Bone marrow (tissue), 2 donors: ENCODE measurements at places on chromosomes 6 and 20.

DNA sequence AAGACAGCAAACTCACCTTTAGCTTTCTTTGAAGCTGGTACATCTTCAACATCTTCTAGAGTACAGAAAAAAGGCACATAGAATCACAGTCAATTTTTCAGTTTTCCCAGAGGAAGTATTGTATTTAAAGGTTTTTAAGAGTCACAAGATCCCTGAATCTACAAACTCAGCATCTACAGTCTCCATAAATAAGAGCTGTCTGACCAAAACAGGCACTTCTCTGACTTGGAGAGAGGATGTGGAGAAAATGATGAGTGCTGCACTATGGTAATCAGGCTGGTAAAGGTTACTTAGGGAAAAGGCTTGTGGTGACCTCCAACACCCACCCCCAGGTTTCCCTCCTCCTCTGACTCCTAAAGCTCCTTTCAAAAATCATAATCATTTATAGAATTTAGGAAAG lies 228.0 kb downstream of the CLVS2 start:
- DNase-seq = no peak

GRCh38 chr6:8087870-8088754 lies 14.2 kb downstream of the EEF1E1 start:
- DNase-seq = no peak

- DNase-seq = no peak
Measured at GRCh38 chr20:23071996-23072395, 14.1 kb downstream of the CD93 start.

GRCh38 chr6:20204512-20204894 lies 7.8 kb downstream of the MBOAT1 start:
- no peak for DNase-seq

DNA sequence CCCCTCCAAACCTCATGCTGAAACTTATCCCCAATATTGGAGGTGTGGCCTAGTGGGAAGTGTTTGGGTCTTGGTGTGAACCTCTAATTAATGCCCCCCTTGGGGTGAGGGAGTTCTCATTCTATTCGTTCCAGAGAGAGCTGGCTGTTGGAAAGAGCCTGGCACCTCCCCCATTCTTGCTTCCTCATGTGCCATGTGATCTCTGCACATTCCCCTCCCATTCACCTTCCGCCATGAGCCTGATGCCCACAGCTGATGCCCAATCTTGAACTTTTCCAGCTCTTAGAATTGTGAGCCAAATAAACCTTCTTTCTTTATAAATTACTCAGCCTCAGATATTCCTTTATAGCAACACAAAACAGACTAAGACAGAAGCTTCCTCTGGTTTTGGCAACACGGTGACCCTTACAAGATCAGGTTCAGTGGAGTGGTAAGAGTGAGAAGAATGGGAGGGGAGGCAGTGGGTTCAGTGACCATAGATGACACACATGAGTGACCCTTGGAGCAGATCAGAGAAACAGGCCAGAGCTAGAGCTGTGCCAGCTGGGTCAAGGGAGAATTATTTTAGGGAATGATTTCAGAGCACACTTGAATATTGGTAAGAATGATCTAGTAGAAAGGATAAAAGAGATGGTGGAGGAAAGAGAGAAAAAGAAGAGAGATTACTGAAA lies 176.4 kb downstream of the LY86 start:
- no peak for DNase-seq

DNA sequence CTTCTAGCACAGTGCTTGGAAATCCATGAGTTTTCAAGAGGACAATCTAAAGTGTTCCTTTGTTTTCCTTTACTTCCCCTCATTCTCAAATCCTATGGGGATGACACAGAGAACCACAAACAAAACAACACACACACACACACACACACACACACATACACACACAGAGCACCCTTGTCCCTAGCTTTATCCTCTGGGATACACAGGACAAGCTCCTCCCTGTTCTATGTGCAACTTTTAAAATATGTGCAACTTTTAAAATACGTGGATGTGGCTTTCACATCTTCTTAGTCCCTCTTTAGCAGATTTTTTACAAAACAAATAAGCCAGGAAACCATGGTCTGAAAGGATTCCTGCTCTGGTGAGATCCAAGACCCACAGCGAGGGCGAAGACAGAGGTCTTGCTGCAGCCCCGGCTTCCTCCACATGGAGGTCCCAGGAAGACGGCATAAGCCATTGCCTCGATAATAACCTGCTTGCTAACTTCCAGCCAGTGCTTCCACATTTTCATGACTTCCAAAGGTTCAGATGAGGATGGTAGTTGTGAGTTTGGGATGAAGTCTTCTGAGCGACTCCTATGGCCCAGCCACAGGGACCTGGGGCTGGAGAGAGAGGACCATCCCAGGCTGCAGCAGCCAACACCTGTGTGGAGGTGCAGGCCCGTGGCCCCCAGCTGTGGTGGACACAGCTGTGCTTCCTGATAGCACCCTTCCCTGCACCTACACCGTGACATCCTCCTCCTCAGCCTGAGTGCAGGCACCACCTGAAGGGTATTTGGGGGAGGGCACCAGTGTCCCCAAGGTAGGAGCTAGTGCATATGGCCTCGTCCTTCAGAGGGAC lies 62.8 kb upstream of the CD93 start:
- DNase-seq = no peak

DNA sequence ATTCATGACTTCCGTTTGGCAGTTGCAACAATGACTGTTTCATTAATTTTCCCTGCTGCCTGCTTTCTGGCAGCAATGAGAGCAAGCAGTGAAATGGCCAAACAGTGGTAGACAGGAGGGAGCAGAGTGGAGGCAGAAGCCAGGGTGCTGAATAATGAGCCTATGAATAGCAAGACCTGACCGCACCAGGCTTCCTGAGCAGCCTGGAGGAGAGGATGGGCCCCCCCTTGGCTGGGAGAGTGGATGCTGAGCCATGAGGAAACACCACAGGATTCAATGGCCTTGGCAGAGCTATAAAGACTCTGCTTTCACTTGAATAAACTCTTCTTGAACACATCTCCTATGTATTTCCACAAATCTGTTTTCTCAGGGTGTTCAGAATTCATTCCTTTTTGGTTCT lies 68.1 kb upstream of the SNRPB2 start:
- no peak for DNase-seq

GRCh38 chr6:135936606-135937005 lies 85.1 kb downstream of the PDE7B start:
- no peak for DNase-seq

DNA sequence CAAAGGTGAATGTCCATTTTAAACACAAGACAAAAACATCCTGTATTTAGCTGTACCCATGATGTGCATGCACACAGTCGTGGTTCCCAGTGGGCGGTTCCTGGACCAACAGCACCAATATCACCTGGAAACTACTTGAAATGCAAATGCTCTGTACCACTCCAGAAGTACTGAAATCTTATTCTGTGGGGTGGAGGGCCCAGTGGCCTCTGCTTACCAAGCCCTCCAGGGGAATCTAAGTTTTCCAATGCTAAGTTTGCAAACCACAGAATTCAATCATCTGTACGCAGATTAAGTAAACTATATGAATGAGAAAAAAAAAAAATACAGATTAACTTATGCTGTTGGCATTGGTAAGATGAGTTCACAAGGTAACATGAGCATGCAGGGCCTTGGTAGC lies 14.1 kb downstream of the TRMT6 start:
- DNase-seq = no peak

DNA sequence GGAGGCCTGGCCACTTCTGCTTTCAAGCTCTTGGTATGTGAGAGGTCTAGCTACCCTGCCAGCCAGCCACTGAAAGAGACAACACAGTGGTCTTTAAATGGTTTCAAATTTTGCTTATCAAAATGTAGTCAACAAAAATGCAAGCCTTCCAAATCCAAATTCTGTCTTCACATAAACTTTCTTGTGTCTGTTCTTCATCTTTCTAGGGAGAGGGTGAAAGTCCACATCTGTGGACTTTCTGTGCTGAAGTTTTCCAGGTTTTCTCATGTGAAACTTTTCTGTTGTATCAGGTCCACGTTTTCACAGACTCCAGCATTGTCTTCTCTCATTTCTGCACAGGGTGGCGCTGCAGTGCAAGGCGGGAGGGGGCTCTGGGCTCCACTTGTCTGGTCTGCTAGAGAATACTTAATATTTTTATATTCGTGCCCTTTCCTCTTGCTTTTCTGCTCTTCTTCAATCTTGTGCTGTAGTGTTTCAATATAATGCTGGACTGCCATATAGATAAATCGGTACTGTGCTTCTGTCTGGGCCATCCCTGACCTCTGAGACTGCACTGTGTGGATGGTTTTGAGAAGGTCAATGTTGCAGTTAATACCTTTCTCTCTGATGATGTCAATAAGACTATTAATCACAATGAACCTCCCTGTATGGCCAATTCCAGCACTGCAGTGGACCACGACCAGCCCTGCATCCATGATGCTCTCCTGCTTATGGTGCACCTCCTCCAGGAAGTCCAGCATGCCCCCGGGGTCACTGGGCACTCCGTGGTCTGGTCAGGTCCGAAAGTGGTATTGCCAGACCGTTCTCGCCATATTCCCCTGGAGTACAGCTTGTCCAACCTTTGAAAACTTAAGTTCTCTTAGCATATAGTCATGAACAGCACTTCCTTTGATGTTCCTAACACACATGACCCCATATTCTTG lies 161.6 kb upstream of the TNFAIP3 start:
- peak; percentile 77 for DNase-seq

GRCh38 chr6:139531148-139532115 lies 157.0 kb upstream of the CITED2 start:
- no peak for DNase-seq

GRCh38 chr6:55399351-55399750 lies 72.1 kb downstream of the GFRAL start:
- no peak for DNase-seq

- DNase-seq = no peak
Measured at GRCh38 chr6:167770291-167770955, 56.3 kb upstream of the AFDN start.

GRCh38 chr6:52138284-52138683 lies 47.9 kb upstream of the IL17A start:
- no peak for DNase-seq

DNA sequence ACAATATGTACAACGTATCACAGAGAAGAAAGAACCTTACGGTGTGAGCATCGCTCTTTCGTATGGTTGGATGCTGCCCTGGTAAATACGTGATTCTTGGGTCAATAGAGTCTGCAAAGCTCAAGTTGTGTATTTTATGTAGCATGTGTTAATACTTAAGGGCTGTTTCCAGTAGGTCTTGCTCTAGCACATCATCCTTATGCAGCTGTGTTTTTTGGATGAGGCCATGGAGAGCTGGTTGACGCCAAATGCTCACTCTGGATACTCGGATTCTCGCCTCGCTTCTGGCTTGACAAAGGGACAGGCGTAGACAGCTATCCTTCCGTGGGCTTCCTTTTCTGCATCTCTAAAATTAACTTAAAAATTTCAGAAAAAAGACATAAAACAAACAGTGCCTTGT lies 38.9 kb downstream of the SNRNP48 start:
- no peak for DNase-seq

DNA sequence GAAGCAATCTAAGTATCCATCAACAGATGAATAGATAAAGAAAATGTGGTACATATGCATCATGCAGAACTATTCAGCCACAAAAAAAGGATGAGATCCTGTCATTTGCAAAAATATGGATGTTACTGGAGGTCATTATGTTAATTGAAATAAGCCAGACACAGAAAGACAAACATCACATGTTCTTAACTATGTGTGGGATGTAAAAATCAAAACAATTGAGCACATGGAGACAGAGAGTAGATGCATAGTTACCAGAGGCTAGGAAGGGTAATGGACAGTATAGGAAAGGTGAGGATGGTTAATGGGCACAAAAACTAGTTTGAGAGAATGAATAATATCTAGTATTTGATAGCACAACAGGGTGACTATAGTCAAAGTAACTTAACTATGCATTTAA lies 26.3 kb downstream of the GGTLC1 start:
- no peak for DNase-seq

DNA sequence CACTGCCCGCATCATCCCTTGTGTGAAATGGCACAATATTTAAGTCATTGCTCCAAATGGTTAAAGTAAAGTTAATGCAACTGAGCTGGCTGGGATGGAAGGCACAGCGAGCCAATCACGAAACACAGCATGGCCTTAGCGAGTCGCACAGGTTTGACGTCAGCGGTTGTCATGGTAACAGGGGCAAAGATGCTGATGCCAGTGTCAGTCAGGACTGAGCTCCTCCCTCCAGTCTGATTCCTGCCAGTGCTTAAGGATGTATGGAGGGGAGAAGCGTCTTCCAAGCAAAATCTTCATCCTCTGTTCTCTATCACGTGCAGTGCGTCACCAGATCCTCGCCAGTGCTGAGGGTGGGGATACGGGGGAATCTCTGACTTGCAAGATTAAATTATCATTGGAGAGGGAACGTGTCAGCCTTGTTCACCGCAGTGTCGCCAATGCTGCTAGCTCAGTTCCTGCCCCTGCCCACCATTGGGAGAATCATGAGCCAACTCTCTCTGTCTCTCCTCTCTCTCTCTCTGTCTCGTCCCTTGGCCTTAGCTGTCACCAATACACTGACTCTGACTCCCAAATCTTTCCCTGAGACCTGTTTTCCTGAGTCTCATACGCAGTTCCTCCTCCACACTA lies 24.5 kb downstream of the TSPYL4 start:
- no peak for DNase-seq

- no peak for DNase-seq
Measured at GRCh38 chr6:7142918-7143475, 35.2 kb downstream of the RREB1 start.

DNA sequence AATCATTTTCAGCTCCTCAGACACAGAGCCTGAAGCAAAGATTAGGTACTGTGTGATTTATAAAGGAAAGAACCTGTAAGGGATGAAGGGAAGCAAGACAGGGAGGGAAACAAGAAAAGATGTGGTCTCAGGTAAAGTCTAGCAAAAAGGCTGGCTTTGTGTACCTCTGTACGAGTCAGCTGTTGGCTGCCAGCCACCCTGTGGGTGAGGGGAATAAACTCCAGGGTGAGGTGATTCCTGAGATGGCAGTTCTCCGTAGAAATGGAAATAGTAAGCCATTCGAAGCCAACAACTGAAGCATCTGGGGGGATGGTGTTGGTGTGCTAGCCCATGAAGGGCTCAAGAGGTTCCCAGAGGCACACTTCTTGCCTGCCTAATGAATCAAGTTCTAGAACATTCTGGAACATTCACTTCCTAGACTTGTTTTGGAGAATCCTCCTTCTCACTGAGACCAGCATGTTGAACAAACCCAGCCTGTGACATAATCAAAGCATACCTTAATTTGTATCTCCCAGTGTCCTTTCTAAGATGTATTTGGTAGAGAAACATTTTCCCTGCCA lies 10.6 kb upstream of the TTPAL start:
- no peak for DNase-seq

DNA sequence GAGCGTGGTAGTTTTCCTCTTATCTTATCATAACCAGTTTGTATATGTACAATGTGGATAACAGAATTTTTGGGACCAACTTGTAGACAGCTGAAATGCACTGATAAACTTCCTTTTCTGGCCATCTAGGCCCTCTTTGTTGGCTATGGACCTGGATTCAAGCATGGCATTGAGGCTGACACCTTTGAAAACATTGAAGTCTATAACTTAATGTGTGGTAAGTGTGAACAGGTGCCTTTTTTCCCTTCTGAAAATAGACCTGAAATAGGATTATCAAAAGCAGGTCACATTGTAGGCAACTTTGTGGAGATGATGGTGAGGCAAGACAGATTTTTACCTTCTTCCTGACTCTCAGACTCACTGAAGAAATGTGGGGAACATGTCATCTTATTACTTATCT lies 67.8 kb downstream of the ENPP1 start:
- DNase-seq = no peak

- DNase-seq = no peak
Measured at GRCh38 chr6:127382413-127382812, 39.0 kb upstream of the ECHDC1 start.

- DNase-seq = no peak
Measured at GRCh38 chr20:62019881-62020492, 45.7 kb downstream of the TAF4 start.
